ENCODE measurements at places on chromosomes 16 and 17.

DNA sequence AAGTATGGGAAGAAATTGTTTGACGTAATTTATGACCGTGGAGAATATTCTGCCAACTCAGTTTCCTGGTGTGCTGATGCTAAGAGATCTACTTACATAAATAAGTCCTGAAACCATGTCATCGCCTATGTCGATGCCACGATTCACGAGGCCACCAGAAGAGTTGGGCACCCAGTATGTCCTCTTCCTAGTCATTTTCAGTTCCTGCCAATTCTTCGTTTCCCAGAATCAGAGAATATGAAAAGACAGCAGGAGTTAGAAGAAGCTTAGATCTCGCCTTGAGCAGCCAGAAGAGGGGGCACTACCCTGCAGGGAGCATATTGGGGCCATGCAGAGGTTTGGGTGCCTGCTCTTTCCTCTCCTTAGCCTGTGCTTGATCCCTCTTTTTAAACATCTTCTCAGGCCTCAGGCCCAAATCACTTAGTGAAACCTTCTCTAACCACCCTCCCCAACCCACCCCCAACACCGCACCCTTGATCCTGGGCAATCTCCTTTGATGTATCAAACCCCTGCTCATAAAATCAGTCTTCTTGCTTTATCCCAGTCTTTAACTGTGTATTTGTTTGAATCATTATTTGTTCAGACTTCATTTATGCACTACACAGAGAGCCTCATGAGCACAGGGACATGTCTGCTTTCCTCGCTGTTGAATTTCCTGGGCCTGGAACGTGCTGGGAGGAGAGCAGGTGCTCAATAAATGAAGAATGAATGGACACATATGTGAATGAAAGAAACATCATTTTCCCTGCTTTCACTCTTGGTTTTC is 12.2 kb upstream of the LONP2 start:
- no peak for DNase-seq

DNA sequence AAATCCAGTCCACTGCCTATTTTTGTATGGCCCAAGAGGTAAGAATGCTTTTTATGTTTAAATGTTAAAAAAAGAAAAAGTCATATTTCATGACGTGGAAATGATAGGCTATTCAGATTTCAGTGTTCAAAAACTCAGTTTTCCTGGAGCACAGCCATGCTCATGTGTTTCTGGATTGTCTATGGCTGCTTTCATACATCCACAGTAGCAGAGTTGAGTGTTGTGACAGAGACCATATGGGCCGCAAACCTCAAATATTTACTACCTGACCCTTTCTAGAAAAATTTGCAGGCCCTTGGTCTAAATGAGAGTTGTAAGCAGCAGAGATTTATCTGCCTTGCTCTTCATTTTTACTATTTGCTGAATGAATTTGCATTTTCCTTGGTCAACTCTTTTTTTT is 264.1 kb downstream of the CBLN1 start:
- no peak for DNase-seq

GRCh38 chr17:38922538-38923297 is 2.7 kb upstream of the LASP1NB start:
- no peak for DNase-seq

GRCh38 chr16:85037050-85037410 is 9.4 kb downstream of the KIAA0513 start:
- DNase-seq = no peak

- DNase-seq = no peak
These were observed 18.9 kb downstream of the UNC45B start for GRCh38 chr17:35166526-35166925.

DNA sequence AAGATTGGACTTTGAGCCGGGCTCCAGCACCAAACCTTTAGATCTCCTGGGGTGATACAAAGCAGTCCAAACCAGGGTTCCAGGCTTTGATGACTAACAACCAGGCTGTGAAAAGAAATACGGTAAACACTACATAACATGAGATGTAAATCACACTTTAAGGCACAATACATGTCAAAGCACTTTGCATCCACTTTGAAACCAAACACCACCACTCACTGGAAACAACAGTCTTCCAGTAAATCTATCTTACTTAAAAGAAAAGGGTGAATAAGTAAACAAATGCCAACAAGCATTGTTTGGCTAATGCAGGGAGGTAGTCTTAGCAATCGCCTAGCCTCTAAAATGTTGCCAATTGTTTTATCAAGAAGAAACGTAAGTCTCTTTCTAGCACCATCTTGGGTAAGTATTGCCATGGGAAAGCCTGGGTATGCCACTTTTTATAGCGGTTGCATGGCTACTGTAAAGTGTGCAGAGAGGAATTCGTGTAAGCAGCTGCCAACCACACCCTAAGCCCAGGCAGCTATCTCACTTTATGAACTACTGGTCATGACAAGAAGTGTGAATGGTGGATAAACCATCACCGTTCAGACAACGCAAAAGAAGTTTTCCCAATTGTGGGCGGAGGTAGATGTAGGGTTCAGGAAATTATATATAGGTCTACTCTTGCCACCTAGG is 267.4 kb upstream of the PSMD7 start:
- no peak for DNase-seq

- no peak for DNase-seq
These were observed 168.7 kb downstream of the MRTFB start for GRCh38 chr16:14239791-14240190.

GRCh38 chr17:68587847-68588246 is 13.3 kb downstream of the FAM20A start:
- DNase-seq = no peak

- no peak for DNase-seq
These were observed 27.4 kb upstream of the KDM8 start for GRCh38 chr16:27175888-27176287.

DNA sequence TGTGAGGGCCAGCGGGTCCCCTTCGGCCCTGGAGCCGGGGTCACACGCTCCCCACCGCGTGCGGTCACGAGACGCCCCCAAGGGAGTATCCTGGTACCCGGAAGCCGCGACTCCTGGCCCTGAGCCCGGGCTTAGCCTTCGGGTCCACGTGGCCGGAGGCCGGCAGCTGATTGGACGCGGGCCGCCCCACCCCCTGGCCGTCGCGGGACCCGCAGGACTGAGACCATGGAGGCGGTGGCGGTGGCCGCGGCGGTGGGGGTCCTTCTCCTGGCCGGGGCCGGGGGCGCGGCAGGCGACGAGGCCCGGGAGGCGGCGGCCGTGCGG is at the start of gene NAGLU:
TSS of gene NAGLU (plus strand) at position 194 of the 324 bp plus-strand sequence. CDS start at position 226, 32 bp downstream.
- peak; percentile 64 for DNase-seq

DNA sequence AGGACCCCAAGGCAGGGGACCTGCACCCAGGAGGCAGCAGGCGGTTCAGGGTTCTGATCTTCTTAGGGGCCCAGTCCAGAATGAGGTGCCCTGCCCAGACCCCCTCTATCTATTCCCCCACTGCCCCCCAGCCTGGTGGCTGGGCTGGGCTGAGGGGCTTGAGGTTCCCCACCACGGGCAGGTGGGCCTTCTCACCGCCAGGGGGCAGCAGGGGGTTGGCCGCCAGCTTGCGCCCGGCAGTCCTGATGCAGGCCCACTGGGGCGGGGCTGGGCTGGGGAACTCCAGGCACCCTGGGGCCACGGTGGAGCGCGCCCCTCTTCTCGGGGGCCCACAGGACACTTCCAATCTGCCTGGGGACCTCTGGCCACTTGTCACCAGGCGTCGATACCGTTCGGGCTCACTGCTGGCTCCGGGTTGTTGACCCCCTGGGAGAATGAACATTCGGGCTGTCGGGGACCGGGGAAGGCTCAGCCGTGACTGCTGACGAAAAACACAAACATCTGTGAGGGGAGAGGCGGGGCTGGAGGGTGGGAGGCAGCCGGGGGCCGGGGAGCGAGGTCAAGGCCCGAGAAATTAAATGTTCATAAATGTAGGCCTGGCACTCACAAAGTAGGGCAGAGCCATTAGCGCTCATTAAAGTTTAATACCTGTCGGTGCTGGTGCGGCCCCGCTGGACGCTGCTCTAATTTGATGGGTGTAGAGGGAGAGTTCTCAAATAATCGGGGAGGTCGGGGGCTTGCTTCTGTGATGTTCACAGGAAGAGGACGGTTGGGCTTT is 219.3 kb upstream of the GSE1 start:
- DNase-seq = peak; percentile 38

- no peak for DNase-seq
These were observed 14.6 kb upstream of the PITPNA start for GRCh38 chr17:1577182-1577581.

DNA sequence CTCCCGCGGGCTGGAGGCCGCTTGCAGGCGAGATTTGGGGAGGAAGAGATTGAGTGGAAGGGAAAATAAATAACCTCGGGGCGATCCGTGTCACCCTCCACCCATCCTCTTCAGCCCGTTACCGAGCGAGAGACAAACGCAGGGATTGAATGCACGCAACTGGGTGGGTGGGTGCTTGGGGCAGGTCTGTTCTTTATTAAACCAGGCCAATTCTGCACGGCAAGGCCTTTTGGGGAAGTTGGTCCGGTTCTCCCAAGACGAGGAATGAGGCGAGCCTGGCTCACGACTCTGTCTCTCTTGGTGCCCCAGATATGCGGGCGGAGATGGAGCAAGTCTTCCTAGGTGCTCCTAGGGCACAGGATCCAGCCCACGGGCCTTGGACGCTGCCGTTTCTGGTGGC is 396 bp upstream of the HOXB7 start:
- no peak for DNase-seq

DNA sequence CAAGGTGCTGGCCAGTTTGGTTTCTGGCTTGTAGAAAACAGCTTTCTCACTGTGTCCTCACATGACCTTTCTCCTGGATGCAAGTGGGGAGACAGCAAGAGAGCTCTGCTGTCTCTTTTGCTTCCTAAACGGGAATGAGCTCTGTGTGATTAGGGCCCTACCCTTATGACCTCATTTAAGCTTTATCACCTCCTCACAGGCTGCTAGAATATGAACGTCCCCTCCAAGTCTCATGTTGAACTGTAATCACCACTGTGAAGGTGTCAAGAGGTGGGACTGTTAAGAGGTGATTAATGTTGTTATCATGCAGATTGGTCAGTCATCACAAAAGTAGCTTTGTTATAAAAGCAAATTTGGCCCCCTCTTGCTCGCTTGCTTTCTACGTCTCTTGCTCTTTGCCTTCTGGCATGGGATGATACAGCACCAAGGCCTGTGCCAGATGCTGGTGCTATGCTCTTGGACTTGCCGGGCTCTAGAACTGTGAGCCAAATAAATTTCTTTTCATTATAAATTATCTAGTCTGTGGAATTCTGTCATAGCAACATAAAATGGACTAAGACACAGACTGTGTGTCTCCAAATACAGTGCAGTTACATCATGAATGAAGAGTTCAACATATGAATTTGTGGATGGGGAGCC is 14.8 kb upstream of the POLR3E start:
- DNase-seq = no peak

- DNase-seq = no peak
These were observed 67.8 kb downstream of the RPH3AL start for GRCh38 chr17:284676-285355.

GRCh38 chr16:1551166-1551565 is 17.7 kb downstream of the TMEM204 start:
- DNase-seq = no peak

DNA sequence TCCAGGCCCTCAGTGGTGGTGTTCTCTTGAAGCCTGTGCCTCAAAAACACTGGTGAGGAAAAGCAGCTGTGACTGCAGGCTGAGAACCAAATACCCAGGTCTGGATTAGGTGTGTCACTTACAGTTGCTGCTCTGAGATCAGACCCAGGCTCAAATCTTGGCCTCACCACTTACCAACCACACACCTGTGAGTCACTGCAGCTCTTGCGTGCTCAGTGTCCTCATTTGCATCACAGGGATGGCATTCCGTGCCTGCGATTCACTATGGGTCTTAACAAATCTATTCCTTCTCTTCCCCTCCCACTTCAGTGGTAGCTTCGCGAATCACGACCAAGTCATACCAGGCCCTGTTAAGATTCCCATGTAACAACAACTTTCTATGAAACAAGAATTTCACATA is 233.4 kb upstream of the HSBP1 start:
- DNase-seq = no peak

- no peak for DNase-seq
These were observed 75.8 kb upstream of the ENDOV start for GRCh38 chr17:80339118-80339517.

DNA sequence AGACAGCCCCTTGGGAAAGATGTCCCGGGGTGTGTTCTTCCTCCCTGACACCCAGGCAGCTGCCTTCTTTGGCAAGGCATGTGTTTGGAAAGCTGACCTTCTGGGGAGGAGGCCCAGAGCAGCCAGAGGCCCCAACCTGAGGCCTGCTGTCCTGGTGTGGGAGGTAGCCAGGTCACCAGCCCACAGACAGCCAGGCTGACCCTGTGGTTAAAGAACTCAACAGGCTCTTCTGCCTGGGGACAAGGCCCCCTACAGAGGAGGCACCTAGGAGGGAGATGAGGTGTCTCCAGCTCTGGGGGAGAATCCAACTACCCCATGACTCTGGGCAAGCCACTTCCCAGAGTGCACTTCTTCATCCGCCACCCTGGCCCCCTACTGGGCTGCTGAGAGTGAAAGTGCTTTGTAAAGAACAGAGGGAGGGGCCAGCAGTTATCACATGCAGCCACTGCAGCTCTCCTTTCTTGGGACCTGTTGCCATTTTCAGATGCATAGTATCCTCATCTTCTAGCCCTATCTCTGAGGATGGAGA is 13.1 kb upstream of the SREBF1 start:
- peak; percentile 30 for DNase-seq

- DNase-seq = no peak
These were observed 9.0 kb upstream of the VASN start for GRCh38 chr16:4362476-4363135.

DNA sequence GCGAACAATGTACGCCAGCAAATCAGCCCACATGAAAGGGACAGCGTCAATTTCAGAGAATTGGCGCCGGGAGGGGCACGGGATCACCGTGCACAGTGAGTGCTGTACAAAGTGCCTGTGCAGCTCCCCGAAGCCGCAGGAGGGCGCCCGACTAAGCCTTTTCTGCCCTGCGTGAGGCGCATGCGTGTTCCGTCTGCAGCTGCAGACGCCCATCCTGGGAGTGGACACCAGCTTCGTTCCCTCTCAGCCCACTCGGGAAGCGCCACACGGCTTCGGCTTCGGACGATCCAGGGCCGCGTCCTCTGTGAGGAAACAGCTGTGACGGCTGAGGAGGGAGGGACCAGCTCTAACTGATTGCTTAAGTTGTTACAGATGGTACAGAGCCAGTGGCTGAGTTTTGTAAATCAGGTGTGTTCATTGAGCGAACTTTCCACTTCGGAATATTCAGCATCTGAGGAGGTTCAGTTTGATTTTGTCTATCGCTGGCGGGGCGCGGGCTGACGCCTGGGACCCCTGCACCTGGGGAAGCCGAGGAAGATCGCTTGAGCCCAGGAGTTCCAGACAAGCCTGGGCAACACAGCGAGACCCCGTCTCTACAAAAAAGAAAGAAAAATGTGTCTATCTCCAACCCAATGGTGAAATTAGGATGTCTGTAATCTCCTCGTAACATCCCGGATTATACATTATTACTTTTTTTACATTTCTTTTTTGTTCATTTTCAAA is 15.4 kb upstream of the ZNF287 start:
- peak; percentile 89 for DNase-seq

GRCh38 chr17:79797492-79798298 is 818 bp upstream of the CBX8 start:
- no peak for DNase-seq

- no peak for DNase-seq
These were observed 18.9 kb upstream of the CBFA2T3 start for GRCh38 chr16:88995746-88996535.
